ENCODE measurements at places on chromosomes 1 and 21.

DNA sequence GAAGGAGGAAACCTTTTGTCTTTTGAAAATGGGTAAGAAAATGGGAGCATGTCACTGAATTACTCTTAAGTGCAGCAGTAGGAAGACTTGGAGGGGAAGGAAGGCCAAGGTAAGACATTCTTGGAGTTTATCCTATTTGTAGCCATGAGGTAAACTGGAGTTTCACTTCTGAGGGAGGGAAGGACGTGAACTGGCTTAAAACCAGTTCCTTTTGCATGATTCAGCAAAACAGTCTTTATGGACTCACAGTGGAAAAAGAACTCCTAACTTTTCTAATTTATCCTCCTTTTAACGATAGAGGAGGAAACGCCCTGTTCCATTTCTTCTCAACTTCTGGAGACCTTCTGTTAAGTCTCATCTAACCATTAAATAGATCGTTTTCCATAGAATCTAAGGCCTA, 2.5 kb downstream of the PRDX6 start:
- peaks cover 41% of the 10 kb centered on the region for H3K36me3 ChIP-seq
- no peaks in the 10 kb centered on the region for H3K27me3 ChIP-seq
- H3K4me3 ChIP-seq = no peak overlapping the region

DNA sequence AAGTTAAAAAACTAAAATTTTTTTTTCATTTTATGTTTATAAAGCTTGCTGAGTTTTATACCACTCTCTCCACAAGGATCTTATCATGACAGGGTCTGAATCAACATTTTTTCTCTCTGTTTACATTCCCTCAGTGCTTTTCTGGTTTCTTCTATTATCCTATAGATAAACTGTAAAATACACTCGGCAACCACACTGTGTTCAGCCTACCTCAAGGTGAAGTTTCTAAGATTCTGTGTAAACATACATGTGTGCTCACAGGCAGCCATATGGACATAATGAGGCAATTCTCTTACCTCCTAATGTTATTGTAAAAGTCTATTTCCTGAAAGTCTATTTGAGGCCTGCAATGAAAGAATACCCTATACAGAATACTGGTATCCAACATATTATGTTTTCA, 114.6 kb downstream of the NTPCR start:
- no peaks in the 10 kb centered on the region for H3K27me3 ChIP-seq

DNA sequence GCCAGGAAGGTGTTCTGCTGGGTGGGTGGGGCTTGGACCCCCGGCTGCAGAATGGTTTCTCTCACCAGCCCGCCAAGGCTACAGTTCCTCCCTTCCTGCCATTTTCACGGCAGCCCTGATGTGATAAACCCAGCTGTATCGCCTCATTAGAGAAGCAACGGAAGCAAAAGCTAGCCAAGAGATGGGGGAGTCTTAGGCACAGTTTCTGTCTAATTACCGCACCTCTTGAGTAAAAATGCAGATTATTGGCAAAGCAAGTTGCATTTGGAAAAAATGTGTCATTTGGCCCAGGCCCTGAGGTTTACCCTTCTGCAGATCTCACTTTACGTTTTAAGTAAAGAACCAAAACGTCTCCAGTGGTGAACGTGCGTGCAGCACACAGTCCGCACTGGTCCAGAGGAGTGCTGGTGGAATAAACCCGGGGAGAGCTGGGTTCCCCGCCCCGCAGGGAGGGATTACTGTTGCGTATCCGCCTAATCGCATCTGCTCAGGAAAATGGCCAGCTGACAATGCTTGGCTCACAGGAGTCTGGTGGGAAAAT, 109.9 kb downstream of the GALNT2 start:
- H3K27me3 ChIP-seq = no peaks in the 10 kb centered on the region
- no peaks in the 10 kb centered on the region for H3K36me3 ChIP-seq
- H3K4me1 ChIP-seq = peaks cover 3% of the 10 kb centered on the region
- no peak overlapping the region for H3K4me3 ChIP-seq

GRCh38 chr1:52531249-52531872, 21.5 kb downstream of the TUT4 start:
- H3K27ac ChIP-seq = no peak overlapping the region
- DNase-seq = no peak
- no peak overlapping the region for H3K4me3 ChIP-seq
- H3K4me1 ChIP-seq = peaks cover 3% of the 10 kb centered on the region

GRCh38 chr1:167849666-167850065, 64.3 kb downstream of the ADCY10 start:
- DNase-seq = no peak
- no peaks in the 10 kb centered on the region for H3K4me1 ChIP-seq
- H3K27me3 ChIP-seq = no peaks in the 10 kb centered on the region
- H3K36me3 ChIP-seq = no peaks in the 10 kb centered on the region

- H3K27me3 ChIP-seq = no peaks in the 10 kb centered on the region
- no peak overlapping the region for H3K27ac ChIP-seq
- DNase-seq = no peak
Observed at GRCh38 chr1:78304761-78305160, 186.0 kb upstream of the PTGFR start.

Measured in T-cell (primary cell).